ENCODE measurements at places on chromosomes 7 and 10.

GRCh38 chr7:39735903-39736302 is 112.5 kb downstream of the RALA start:
- no peak for DNase-seq

- DNase-seq, result no peak
These were observed 550.6 kb downstream of the GLRX3 start for GRCh38 chr10:130686689-130687300.

- no peak for DNase-seq
These were observed 19.5 kb upstream of the ITGB8 start for GRCh38 chr7:20310963-20311742.

DNA sequence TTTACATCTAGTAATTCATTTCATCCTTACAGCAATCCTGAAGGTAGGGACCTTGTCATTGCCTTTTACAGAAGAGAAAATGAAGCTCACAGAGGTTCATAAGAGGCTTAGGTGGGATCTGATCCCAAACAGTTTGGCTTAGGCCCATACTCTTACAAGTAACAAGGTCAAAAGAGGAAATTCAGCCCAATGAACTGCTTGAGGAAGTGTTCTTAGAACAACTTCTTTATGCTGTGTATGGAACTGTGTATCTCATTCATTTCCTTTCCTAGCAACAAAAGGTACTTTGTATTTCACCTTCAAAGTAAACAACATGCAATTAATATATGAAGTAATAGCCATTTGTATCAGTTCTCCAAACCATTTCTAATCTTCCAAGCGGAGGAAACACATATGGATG is 79.3 kb downstream of the AVL9 start:
- DNase-seq, result no peak

DNA sequence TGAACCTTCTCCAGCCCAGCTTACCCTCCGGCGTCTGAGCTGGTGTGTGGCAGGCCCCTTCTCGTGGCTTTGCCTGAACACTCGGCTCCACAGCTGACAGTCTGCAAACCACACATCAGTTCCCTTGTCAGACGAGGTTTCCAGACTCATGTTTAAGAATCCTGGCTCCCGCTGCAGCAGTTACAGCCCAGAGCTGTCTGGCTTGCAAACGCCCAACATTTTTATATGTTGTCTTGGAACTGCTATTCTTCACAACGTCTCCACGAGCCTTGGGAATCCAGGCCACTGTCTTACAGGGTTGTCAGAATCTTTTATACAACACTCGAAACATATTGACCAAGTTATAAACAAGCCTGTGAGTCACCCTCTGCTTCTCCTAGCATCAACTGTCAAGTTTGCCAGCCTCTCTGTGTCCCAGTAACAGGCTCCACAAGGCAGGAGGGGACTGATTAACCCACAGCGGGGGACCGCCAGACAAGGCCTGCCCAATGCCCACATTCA is 68.1 kb downstream of the TNS3 start:
- DNase-seq, result no peak

DNA sequence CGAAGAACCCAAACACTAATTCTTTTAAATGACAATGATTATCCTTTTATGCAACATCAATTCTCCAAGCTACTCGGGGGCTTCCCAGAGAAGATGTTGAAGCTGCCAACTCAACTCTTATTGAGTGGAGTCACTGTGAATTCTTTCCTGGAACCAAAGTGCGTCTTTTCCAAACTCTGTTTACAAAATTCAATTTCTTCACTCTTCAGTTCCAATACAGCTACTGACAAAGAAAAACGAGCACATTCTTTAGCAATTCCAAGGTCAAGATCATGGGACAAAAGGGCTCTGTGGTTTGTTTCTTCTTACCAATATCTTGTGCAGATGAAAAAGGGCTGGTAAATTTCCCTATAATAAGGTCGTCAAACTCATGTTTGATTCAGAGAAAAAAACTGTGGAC is 74.2 kb downstream of the FAS start:
- DNase-seq, result no peak

- DNase-seq, result no peak
These were observed 65.7 kb downstream of the PWWP2B start for GRCh38 chr10:132462463-132463332.
